ENCODE measurements at places on chromosomes 12 and 14.
A peak's percentile ranks its signal among the peaks of the same experiment; 100 is the strongest.

DNA sequence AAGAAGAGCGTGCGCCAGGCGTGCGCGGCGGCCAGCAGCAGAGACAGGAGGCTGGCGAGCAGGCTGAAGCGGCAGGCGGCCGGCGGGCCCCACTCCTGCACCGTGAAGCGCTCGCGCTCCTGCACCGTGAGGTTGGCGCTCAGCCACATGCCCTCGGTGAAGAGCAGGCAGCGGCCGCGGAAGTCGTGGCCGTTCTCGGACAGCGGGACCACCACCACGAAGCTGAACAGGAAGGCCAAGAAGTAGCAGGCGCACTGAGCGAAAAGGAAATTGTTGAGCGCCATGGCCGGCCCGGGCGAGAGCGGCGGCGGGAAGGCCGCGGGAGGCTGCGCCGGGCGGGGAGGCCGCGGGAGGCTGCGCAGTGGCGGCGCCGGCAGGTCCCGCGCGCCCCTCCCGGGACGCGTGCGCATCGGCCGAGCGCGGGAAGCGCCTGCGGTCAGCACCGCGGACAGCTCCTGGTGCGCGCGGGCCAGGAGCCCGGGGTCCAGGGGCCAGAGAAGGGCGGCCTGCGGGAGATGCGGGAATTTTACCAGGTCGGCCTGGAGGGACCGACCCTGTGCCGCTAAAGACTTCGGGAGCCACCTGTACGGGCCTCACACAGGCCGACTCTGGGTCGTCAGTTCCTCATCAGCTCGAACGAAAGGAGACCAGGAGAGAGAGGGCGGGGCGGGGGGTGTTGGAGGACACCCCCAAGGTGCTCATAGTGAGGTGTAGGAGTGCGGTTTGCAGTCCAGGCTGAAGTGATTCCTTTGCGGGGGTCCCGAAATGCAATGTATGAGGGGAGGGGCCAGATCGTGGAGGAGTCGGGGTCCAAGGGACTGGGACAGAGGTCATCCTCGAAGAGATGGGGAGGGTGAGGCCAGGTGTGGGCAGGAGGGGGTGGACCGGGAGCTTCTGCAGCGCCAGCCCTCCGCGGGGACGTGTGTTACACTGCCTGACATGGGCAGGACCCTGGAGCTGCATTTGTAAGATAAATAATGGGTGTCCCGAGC lies at the start of gene TMEM179:
Gene TMEM179 (minus strand): TSS at position 315 of the 992 bp plus-strand sequence. CDS start 31 bp downstream, at position 284.
- no peak for DNase-seq

DNA sequence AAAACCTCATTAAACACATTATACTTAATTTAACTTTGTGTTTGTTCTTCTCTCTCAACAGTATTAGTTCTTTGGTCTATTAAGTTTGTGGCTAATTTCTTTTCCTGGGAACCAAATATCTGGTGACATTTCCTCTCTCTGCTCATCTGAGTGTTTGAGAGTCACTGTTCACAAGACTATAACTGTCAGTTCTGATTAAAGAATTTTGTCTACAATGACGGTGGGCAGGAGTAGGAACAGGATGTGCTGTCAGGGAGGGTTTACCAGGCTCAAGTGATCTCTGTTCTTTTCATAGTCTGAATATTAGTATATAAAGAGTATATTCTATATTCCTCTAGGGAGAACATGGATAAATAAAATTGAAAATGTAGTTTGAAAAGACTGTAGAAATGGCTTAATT lies 92.9 kb downstream of the ALG10B start:
- no peak for DNase-seq

DNA sequence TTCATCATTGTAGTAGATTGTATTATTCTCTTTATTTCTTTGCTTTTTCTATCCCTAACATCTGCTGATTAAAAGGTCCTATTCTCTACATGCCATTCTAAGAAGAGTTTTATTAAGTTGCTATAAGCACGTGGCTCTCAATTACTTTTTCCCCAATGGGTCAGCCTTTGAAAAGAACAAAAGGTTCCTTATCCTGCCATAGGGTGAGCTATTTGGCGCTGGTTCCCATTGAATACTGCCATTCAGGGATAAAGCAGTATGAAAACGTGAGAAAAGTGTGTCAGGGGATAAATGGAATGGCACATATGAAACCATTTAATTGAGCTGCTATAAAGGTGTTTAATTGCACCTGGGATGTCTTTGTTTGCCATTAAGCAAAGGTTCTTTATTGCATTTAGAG lies 80.9 kb downstream of the SYNE2 start:
- DNase-seq: no peak

- peak; percentile 47 for DNase-seq
Measured at GRCh38 chr12:108884116-108885012, 4.5 kb downstream of the DAO start.

- no peak for DNase-seq
Measured at GRCh38 chr14:102229739-102230092, 75.2 kb downstream of the MOK start.

DNA sequence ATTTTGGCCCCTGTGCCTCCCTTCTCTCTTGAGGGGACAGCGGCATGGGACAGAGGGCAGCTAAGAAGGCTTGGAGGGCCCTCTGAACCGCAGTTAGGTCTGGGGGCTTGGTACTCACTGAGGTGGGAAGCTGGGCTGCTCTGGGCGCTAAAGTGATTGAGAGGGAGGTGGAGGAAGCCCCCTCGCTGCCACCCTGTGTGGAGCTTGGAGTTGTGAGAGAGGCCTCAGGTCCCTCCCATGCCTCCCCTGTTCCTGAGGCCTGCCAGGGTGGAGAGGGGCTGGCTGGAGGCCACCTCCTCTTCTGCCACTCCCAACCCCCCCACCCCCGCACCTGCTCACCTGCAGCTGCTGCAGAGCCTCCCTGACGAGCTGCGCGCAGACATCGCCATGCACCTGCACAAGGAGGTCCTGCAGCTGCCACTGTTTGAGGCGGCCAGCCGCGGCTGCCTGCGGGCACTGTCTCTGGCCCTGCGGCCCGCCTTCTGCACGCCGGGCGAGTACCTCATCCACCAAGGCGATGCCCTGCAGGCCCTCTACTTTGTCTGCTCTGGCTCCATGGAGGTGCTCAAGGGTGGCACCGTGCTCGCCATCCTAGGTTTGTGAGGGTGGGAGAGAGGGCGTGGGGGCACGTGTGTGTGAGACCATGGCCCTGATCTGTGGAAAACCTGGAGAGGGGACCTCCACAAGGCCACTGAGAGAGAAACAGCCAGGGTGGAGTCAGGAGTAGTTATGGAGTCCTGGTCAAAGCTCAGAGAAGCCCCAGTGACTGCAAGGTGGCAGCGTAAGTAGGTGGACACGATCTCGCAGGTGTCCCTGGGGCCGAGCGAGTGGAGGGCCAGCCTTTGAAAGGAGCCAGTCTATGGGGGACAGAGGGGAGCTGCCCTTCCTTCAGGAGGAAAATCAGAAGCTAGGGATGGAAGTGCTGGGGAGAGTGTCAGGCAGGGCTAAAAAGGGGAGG lies 11.2 kb downstream of the KCNH3 start:
- no peak for DNase-seq

- DNase-seq: no peak
Measured at GRCh38 chr14:74647678-74648461, 35.8 kb upstream of the LTBP2 start.

DNA sequence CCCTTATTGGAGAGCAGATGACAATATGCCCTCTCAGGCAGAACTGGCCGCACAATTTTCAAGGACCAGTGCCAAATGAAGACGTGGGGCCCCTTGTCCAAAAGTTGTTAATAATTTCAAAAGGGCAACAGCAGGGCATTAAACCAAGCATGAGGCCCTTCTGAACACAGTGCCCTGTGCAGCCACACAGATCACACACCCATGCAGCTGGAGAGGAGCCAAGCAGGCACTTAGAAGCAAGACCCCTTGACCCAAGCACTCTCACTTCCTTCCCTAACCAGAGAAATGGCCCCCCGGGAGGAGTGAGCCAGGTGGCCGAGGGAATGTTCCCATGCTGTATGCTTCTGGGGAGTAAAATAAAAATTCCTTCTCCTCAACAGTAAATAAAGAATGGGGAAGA lies 114.0 kb upstream of the TMPO start:
- no peak for DNase-seq

DNA sequence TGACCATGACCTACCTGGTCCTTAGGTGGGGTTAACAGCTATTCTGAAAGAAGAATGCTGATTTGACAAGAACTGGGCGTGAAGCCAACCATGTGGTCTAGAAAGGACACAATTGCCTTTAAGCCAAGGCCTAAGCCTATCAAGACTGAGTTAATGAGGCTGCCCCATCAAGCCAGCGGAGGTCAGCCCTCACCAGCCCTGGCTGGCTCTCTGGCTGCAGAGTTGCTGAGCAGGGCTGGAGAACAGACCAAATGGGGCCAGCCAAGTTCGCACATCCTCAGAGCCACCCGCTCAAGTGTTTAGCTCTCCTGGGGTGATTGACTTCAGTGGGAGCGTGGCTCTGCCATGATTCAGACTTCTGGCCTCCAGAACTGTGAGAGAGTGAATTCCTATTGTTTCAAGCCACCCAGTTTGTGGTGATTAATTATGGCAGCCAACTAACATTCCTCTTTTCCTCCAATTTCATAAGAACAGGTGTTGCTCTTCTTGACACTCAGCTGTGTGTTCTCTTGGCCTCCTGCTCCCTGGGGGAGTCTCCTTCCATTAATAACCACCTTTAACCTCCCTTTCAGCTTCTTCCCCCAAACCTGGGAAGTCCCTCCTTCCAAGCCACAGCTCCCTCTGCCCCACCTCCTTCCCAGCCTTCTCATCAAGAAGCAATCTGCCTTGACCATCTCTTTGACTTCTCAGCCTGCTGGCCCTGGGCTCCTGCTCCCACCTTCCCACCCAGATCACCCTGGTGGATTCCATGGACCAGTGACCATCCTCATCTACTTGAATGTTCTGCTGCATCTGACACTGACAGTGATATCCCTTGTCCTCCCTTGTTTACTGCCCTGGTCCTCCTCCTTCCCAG lies 5.3 kb upstream of the SERPINA5 start:
- no peak for DNase-seq

DNA sequence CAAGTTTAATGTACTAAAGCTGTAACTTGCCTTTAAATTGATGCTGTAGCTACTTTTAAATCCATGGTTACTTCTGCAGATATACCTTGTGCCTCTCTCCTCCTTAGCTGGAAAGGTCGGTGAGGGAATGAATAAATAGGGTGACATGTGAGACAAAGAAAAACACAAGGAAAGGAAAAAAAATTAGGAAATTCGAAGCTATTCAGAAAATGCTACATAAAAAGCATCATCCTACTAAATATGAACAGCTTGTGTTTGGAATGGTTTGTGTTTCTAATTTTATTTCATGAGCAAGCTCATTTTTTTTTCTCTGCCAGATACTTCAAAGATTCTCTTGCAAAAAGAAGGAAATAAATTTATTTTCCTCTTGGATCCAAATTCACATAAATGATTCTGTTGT lies 186.3 kb upstream of the NUDT4 start:
- no peak for DNase-seq

GRCh38 chr14:101495284-101495683 lies 66.0 kb upstream of the DIO3 start:
- DNase-seq: no peak

- no peak for DNase-seq
Measured at GRCh38 chr12:4278329-4279197, 5.0 kb downstream of the CCND2 start.

DNA sequence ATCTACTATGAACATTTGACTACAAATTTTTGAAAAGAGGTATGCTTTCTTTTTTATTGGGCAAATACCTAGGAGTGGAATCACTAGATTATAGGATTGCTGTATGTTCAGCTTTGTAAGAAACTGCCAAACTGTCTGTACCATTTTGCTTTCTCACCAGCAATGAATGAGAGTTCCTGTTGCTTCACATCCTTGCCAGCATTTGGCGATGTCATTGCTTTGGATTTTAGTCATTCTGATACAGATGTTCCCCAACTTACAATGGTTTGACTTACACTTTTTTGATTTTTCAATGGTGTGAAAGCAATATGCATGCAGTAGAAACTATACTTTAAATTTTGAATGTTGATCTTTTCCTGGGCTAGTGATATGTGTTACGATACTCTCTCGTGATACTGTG lies 328.7 kb downstream of the RAD51B start:
- DNase-seq: no peak

- no peak for DNase-seq
Measured at GRCh38 chr12:132724506-132725241, 14.0 kb downstream of the PGAM5 start.

Measured in activated T-helper 9 cell treated with anti-CD3 and anti-CD28 coated beads, Interleukin-2, amount 50 U/mL, for 16 hours (primary cell).